ENCODE measurements at places on chromosomes 2 and 18.

GRCh38 chr2:222535477-222535876 is 111.1 kb downstream of the SGPP2 start:
- peak; percentile 15 for DNase-seq

DNA sequence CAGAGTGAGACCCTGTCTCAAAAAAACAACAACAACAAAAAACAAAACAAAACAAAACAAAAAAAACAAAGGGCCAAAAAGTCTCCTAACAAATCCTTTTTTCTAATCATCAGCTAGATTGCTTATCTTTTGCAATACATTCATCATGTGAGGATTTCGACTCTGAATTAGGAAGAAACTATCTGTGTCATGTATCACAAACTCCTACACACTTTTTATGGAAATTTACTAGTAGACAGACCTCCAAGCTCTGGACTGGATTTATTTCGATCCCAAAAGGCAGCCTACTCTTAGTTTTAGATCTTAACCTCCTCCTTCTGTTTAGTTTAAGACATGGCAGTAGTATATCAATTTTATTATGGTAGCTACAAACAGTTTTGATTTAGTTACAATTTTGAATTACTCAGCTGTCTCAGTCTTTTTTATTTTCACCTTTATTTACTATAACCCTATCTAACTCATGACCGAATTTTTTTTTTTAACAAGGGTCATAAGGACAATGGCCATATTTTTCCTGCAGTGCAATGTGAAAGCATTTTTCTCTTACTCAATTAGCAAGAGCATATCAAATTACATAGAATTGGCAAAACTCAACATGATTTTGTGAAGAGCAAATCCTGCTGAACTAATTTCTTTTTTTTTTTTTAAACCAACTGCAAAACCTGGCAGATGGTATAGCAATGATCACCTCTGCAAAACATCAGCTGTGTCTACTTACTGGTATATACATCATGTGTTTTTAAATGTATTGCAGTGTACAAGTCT is 10.7 kb upstream of the CCDC88A start:
- DNase-seq = peak; percentile 9

- DNase-seq = peak; percentile 85
Observed at GRCh38 chr2:224816816-224817215, 100.7 kb upstream of the CCDC195 start.

DNA sequence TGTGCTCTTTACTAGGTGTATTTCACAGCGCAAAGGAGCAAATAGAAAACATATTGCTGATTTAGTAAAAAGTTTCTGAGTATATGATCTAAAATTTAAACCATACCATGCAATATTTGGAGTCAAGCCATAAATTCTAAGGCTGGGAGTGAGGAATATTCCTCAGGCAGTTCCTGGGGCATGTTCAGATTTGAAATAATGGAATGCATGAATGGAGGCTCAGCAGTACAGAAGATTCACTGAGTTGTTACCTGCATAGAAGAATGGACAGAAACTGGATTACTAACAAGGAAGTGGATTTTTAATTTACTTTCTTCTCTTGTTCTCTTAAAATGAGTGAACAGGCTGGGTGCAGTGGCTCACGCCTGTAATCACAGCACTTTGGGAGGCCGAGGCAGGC is 441.0 kb upstream of the MAP2 start:
- DNase-seq = no peak

- DNase-seq = peak; percentile 93
Observed at GRCh38 chr2:18987592-18988073, 370.8 kb downstream of the OSR1 start.

GRCh38 chr2:73266061-73266901 is 18.0 kb downstream of the FBXO41 start:
- no peak for DNase-seq

DNA sequence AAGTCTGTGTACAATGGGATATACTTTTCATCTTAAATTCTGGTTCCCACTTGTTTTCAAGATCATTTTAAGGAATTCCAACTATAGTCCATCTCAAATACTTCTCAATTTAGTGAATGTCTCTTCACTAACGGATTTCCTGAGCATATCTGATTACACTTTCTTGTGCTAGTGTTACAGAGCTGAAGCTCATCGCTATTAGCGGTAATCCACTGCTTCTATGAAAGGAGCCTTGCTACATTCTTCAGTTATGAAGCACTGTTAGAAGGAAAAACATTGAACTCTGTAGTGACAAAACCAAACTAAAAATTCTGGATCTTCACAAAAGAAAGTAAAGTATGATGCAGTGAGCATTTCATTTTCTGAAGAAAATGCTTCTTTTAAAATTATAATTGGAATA is 72.0 kb downstream of the AGPS start:
- peak; percentile 18 for DNase-seq

DNA sequence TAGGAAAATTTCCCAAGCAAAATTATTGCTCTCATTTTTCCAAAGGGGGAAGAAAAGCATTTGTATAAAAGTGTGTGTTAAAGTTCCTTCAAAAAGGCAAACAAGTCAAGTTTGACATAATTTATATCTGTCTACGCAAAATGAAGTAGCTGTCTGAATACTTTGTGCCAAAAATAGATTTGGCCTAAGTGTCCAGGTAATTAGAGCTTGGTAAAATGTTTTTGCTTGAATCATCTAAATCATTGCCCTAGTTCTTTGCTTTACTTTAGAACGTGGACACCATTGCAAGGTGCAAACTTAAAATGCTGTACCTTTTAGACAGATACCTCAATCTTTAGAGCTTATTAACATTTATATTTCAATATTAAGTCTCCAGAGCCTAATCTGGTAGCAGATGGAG is 97.6 kb upstream of the MAPRE2 start:
- DNase-seq = no peak

GRCh38 chr18:11548916-11549551 is 60.4 kb upstream of the SLC35G4 start:
- DNase-seq = no peak

DNA sequence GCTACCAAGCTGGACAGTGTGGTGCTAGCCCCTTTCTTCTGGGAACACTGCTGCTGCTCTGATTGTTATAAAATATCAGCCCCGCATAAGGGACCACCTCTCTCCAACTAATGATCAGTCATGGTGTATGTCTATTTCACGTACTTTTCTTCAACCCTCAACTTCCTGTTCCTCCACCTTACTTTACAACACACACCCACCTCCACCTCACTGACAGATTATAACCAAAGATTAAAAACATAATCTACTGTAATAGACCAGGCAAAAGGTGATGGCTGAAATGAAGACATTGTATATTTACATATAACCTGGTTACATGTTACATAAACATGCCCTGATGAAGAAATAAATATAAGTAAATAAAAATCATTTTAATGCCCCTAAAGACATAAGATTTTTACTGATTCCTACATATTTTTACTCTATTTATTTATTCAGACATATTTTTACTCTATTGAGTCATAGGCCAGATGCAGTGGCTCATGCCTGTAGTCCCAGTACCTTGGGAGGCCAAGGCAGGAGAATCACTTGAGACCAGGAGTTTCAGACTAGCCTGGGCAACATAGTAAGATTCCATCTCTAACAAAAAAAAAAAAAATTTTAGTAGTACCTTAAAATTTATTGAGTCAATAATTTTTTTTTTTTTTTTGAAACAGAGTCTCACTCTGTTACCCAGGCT is 12.8 kb downstream of the STK39 start:
- DNase-seq = no peak

- DNase-seq = no peak
Observed at GRCh38 chr2:214232271-214232670, 178.6 kb upstream of the VWC2L start.

GRCh38 chr2:36456227-36457175 is 100.9 kb downstream of the CRIM1 start:
- peak; percentile 82 for DNase-seq

GRCh38 chr2:102005449-102005848 is 13.7 kb downstream of the IL1R2 start:
- no peak for DNase-seq

GRCh38 chr18:58321986-58322385 is 278.0 kb downstream of the NEDD4L start:
- DNase-seq = peak; percentile 90

DNA sequence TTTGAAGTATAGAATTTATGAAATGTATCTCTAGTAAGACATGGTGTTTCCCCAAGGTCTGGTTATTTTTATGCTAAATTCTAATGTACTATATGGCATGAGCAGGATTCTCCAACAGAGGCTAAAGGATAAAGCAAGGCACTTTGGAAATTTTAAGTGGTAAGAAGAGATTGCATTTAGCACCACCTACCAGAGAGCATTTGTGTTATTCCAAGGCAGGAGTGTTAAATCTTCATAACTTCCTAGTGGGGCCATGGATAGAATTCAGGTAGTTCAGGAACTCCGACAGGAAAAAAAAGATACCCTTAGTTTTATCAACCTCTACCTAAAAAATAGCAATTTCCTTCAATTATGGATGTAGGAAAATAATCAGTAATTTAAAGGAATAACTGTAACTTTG is 497.4 kb upstream of the CRIM1 start:
- DNase-seq = no peak

- no peak for DNase-seq
Observed at GRCh38 chr2:147133286-147133908, 711.4 kb upstream of the ACVR2A start.

- DNase-seq = peak; percentile 79
Observed at GRCh38 chr2:192500550-192501200, 305.9 kb upstream of the TMEFF2 start.

DNA sequence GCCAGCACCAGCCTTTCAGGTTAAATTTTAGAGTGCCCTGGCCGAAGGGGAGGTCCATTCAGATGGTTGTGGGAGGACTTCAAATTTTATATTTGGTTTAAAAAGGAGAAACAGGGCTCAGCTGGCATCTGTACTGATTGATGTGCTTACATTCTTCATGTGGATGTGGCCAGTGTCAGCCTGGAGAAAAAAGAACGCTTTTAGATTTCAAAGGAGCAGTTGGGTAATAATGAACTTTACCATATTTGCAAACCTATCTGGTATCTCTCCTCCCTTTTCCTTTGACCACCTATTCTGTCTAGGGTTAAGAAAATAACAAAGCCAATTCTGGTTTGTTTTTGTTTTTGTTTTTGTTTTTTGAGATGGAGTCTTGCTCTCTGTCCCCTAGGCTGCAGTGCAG is 21.3 kb downstream of the RAB12 start:
- DNase-seq = no peak

DNA sequence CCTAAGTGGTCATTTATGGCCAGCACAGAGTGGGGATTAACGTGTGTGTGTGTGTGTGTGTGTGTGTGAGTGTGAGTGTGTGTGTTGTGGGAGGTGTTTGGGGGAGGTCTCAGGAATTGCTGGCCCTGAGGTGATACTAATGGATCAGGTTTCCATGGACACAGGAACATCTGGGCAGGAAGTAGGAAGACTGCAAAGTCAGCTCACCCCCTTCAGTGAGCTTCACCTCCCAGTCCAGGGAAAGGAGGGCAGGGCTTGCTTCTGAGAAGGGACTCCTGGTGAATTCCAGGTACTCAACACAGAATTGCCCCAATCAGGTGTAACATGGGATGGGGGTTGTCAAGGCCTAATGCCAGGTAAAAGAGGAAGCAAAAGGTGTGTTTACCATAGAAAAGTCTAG is 30.3 kb upstream of the IL1R1 start:
- DNase-seq = peak; percentile 41

DNA sequence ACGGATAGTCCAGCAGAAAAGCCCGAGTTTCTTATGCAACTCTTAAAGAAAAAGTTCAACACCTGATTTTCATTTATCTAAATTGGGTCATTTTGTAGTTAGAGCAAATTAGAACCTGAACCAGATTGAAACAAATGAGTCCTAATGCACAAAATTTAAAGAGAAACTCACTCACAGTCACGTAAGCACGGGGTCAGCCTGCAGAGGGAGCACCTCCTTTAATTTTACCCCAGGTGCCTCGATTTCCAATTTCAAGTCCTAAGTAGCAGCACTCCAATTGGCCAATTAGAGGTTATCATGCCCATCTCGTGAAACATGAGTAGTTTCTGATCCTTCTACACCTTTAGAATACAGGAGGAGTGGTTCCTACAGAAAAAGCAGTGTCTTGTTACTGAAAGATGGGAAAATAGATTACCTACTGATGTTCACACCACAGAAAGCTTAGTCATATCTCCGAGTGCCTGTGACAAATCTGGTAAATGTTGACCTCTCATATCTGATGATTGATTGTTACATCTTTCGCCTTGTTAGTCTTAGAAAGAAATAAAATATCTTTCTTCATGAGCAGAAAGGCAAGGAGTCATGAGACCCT is 1929.8 kb upstream of the LRRTM1 start:
- peak; percentile 3 for DNase-seq

DNA sequence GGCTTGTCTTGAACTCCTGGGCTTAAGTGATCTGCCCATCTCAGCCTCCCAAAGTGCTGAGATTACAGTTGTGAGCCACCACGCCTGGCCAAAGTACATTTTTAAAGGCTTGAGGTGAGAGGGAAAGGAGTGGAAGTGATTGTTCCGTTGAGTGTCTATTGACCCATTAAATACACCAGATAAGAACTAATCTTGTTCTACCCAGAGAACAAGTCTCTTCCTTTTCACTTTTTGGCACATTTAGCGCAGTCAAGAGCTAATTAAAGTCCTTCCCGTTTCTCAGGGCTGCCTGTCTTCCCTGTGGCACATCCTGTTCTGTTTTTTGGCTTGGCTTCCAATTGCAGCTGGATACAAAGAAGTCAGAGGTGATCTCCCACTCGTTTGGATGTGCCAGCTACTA is 172.3 kb downstream of the ALPK2 start:
- DNase-seq = no peak

- peak; percentile 53 for DNase-seq
Observed at GRCh38 chr2:12718015-12718671, 1.4 kb downstream of the TRIB2 start.

GRCh38 chr2:231884438-231885140 is 41.6 kb downstream of the NPPC start:
- no peak for DNase-seq

- peak; percentile 3 for DNase-seq
Observed at GRCh38 chr18:37668971-37669747, 103.6 kb upstream of the CELF4 start.

DNA sequence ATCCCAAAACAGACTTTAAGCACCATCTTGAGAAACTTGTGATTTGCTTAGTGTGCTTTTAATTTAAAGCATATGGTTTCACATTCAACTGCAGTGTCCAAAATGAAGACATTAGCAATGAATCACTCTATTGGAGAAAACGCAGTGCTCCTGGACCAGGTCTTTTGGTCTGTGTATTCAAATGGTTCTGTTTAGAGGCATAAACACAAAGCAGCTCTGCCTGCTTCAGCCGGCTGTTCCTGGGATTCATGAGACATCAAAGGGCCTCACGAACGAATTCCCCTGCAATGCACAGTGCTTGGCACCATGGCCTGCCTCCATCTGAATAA is 117.1 kb upstream of the SP5 start:
- DNase-seq = no peak

- DNase-seq = peak; percentile 8
Observed at GRCh38 chr2:238459081-238459629, 32.4 kb downstream of the ASB1 start.
